Head of caudate nucleus (tissue), 42 donors: ENCODE measurements at places on chromosomes 1 and 21.

- DNase-seq: no peak
These were observed 147.5 kb downstream of the CACNA1E start for GRCh38 chr1:181630838-181631237.

DNA sequence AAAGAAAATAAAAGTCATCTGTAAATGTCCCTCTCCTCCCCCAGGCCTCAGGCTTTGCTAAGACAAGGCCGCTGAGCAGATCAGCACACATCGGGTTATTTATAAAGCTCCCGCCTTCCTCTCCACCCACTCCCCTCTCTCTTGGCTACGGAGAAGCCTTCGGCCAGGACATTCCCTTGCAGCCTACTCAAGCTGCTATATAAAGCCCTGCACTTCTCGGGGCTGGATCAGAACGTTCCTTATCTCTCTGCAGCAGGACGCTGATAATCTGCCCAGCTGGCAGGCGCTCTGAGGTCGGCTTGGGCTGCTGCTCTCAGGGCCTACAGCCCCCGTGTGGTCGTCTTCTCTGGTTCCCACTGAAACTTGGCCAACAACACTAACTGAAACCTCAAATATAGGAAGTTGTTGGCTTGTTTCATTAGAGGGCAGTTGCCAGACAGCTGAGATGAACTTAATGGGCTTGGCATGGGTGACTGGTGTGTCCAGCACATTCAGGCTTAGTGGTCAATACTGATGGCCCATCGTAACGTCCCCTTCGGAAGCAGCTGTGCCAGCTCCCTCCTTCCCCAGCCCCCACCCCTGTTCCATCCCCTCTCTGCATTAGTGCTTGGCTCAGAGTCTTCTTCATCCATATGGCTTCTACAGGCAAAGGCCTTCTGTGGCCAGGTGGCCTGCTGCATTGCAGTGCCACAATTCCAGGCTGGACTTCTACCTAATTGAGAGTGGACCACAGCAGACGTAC, 64.6 kb downstream of the IER5 start:
- DNase-seq: peak; percentile 33

- no peak for DNase-seq
These were observed 57.9 kb downstream of the TRAF5 start for GRCh38 chr1:211384524-211384923.

DNA sequence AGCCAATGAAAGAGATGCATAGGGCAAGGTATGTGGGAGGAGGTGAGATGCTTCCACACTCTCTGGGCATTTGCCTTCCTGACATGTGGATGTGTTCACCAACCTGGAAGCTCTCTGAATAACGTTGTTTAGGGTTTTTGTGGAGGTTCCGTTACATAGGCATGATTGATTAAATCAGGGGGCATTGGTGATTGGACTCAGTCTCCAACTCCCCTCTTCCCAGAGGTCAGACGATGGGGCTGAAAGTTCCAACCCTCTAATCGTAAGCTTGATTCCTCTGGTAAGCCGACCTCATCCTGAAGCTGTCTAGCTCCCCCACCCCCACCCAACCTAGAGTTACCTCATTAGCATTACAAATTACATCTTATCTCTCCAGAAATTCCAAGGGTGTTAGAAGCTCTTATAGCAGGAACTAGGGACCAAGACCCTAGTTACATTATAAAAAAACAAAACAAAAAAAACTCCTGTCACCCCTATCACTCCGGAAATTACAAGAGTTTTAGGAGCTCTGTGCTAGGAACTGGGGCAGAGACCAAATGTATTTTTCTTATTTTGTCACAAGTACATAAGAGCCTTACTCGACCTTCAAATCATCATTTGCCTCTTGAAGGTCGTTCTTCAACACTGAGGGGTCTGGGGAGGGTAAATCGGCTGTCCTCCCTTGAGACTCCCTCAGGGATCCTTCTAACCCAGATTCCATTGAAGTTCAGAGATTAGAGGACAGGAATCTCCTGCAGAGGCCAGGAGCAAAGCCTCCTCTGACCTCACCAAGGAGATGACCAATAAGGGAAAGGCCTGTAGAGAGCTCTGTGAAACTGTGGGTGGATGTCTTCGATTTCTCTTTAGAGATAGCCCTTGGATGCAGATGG, 58.2 kb downstream of the DNTTIP2 start:
- DNase-seq: no peak

DNA sequence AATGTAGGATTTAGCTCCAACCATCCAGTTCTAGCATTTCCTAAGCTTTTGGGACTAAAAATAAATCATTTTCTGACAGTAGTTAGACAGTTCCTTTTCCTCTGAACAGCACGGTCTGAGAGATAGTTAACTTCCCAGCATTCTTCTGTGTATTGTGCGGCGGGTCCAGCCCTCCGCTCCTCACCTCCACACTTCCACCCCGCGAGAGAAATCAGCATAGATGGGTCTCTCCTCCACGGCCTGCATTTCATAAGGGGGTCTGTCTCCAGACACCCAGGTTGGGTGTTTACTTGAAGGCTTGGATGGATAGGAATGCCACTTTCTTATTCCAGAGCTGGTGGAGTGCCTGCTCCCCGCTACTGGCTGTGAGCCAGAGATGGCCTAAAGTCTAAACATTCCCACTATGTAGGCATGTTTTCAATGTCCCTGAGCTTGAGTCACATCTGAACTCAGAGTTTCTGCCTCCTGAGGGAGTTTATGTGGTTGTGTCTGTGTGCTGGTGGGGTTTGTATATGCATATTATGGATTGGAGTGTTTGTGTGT, 38.0 kb upstream of the PPP2R5A start:
- DNase-seq: no peak

- DNase-seq: no peak
These were observed 41.0 kb downstream of the ZFYVE9 start for GRCh38 chr1:52182874-52183400.

DNA sequence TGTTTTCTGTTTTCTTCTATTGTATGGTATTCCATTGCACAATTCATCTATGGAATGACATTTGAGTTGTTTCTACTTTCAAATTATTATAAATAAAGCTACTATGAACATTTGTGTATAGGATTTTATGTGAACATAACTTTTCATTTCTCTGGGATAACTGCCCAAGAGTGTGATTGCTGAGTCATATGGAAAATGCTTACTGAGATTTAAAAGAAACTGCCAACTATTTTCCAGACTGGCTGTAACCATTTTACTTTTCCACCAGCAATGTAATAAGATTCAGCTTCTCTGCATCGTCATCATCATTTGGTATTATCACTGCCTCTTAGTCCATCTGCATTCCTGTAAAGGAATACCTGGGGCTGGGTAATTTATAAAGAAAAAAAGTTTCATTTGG, 779.6 kb upstream of the PRMT6 start:
- DNase-seq: no peak

- no peak for DNase-seq
These were observed 108.9 kb downstream of the LBR start for GRCh38 chr1:225318706-225319575.

GRCh38 chr21:31660259-31660565, 719 bp downstream of the SOD1 start:
- DNase-seq: no peak

DNA sequence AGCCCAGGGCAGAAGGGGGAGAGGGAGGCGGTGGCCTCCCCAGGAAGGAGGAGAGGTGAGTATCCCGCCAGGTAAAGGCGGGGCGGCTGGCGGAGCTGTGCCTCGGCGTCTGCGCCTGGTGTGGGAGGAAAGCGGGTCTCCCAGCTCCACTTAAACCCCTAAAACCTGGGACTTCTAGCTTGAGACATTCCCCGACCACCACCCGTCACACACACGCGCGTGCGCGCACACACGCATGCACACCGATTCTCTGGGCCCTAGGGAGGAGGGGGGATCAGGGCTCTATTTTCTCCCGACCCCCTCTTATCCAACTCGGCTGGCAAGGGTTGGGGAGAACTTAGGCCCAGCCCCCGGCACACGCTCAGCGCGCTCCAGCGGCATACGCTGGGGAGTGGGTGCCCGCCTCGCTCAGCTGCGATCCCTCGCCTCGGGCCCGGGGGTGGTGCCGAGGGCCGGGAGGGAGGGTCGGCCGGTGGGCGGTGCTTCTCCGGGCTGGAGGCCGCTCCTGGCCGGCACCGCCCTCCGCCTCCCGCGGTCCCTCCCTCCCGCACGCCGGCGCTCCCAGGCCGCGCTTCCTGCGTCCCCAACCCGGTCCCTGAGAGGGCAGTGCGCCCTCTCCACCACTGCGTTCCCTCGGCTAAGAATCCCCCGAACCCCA, at the start of gene TMEM51:
Gene TMEM51 (plus strand): TSS at position 564 of the 658 bp plus-strand sequence. CDS start 61,341 bp downstream, outside the sequence.
- peak; percentile 20 for DNase-seq

- DNase-seq: no peak
These were observed 48.3 kb upstream of the NCAM2 start for GRCh38 chr21:20949884-20950283.

- no peak for DNase-seq
These were observed 54.5 kb upstream of the PTGFRN start for GRCh38 chr1:116855191-116855619.

DNA sequence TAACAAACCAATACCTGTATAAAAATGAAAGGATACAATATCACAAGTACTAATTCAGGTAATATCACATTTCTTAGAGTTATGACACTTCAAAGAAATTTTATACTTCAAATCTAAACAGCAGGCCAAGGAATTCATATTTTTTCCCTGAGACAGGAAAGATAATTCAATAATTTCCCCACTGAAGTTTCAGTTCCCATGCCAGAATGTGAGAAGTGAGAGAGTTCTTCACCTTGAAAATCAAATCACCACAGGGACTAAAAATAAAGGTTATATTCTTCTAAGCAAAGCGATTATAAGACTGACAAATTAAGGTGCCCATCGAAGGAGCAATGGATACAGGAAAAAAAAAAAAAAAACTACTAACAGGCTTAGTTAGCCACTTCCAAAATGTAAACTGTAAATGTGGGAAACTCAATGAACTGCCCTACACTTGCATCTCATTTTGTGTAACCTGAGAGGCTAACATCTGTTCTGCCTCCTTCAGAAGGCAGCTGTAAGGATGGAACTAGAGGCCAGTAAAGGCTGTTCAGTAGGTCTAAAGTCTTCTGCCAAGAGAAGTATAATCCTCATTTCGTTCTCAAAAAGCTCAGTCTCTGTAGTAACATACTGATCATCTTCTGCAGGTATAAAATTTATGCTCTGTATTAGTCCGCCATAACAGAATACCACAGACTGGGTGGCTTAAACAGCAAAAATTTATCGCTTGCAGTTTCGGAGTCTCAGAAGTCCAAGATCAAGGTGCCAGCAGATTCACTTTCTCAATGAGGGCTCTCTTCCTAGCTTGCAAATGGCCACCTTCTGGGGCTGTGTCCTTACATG, 127.8 kb downstream of the RERE start:
- DNase-seq: no peak

GRCh38 chr1:38858833-38859560, 575 bp downstream of the RRAGC start:
- DNase-seq: peak; percentile 38

GRCh38 chr1:164583835-164584539, 25.0 kb downstream of the PBX1 start:
- DNase-seq: no peak

DNA sequence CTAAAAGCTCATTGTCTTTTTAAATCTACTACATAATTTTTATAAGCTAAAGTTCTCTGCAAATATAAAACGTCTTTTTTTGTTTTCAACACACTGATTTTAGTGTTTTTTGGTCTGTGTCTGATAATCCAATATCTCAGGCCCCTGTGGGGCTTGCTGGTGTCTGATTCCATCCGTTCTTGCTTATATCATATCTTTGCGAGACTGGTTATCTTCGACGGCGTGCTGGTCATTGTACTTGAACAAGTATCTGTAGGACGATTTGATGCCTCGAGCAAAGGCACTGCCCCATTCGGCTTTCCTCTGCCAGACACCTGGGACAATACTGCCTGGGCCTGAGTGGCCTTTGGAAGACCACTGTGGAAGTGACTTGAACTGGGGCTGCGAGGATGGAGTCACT, 18.4 kb upstream of the TTLL10 start:
- DNase-seq: no peak

- no peak for DNase-seq
These were observed 30.9 kb upstream of the CCDC17 start for GRCh38 chr1:45654540-45655280.

GRCh38 chr1:117607471-117607870, 1.6 kb downstream of the TENT5C start:
- no peak for DNase-seq

DNA sequence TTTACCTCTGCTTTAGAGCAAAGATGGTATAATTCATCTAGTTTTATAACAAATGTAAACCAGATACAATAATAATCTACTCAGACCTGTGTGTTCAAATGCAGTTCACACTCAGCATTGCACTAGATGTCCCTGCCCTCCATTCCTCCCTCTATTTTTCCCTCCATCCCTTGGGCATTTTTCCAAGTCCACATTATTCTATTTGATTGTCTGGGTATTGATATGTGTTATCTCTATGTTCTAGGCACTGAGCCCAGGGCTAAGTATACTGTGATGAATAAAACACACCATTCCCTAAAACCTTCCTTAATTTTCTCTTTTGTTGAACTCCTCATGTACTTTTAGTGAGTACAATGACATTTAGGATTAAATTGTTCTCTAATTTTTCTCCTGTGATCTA, 66.2 kb upstream of the HMCN1 start:
- DNase-seq: no peak

- no peak for DNase-seq
These were observed 45.3 kb downstream of the TTC39A start for GRCh38 chr1:51285055-51285454.

DNA sequence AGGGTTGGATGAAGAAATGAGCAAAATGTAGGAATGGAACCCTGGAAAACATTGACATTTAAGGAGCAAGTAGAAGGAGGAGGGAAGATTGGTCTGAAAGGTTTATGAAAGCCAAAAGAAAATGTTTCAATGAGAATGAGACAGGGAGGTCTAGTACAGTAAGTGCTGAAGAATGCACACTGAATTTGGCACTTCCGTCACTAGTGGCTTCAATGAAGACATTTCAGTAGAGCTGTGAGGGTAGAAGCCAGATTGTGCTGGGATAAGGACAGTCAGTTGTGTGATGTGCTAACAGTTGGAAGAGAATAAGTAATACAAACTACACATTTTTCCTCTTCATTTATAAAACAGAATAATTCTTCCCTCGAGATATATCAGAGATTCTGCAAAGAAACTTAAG, 17.1 kb downstream of the THEM4 start:
- DNase-seq: no peak

DNA sequence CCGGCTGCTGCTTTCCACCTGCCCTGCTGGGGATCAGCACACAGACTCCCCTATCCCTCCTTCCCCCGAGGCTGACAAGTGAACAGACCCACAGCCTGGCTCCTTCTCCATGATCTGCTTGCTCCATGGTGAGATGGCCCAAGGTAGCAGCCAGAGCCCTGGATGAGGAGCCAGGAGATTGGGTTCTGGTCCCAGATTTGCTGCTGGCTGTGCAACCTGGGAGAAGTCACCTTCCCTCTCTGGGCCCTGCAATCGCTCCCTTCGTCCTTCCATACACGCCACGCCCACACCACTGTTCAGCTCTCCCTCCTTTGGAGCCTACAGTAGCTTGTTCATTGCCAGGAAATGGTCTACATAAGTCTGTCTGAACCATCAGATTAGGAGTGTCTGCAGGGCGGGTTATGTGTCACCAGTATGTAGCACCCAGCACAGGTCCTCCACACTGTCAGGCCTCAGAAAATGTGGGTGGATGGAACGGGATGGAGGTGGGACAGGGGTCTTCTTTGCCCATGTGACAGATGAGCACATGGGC, 9.2 kb upstream of the EPHA8 start:
- DNase-seq: no peak

GRCh38 chr21:42157606-42158310, 61.2 kb upstream of the ABCG1 start:
- DNase-seq: no peak
